ENCODE measurements at places on chromosomes 6 and 20.

GRCh38 chr6:108476376-108476775 lies 84.3 kb upstream of the FOXO3 start:
- no peak for DNase-seq

- peak; percentile 23 for DNase-seq
Measured at GRCh38 chr6:52574709-52575501, 2.0 kb downstream of the TRAM2 start.

DNA sequence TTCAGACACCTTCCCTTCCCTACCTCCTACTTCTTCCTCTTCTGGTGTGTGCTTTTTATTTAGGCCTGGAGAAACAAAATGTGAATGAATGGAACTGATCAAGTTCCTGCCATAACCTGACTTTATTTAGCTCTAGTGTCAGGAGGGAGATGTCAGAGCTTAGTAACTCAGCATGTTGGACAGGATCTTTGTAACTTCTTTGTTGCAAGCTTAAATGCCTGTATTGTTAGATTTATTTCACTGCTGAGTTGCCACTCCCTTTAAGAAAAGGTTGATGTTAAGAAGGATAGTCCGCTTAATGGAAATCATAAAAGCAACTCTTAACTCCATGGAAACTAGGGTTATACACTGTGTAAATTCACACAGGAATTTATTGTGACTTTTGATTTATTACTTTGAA lies 2.2 kb downstream of the FAM120B start:
- DNase-seq: no peak

DNA sequence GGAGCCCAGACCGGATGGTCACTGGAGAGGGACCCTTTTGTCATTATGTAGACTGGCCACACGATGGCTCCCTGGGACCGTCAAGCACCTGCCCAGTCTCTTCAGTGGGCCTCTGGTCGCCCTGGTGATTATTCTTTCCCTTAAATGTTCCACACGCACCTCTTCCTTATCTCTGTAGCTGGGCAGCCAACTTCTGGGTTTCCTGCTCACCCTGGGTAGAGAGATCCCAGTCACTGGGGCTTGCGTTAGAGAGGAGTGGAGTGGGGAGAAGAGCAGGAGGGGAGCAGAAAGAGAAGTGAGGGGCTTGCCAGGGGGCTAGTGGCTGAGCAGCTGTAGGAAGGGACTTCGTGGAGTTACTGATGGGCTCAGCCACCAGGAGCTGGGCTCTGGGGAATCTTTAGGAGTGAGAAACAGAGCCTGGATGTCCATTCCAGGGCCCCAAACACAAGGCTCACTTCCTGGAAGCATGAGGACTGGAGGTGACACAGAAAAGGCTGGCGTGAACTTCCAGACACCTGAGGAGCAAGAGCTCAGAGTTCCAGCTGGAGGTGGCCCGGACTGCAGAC lies 150.1 kb downstream of the DHX35 start:
- DNase-seq: peak; percentile 5

- no peak for DNase-seq
Measured at GRCh38 chr6:55130806-55131324, 43.5 kb upstream of the HCRTR2 start.

- no peak for DNase-seq
Measured at GRCh38 chr20:47761482-47762047, 23.7 kb downstream of the SULF2 start.

DNA sequence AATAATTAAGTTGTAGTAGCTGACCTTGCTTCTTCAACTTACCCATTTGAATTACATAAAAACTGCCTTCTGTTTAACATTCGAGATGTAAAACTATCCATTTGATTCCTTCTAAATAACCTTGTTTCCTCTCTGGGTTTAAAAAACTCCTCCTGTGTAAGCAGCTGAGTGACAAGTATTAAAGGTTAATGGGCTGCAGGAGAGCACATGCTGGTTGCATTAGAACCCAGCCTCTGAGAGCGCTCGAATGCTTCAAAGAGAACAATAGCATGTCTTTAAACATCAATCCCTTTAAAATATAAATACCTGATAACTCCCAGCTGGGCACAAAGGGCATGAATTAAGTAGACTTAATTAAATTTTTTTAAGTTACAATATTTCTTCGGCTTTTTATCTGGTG lies 215.8 kb downstream of the EYA4 start:
- DNase-seq: no peak

GRCh38 chr6:160930547-160931377 lies 60.8 kb upstream of the MAP3K4 start:
- DNase-seq: peak; percentile 16

DNA sequence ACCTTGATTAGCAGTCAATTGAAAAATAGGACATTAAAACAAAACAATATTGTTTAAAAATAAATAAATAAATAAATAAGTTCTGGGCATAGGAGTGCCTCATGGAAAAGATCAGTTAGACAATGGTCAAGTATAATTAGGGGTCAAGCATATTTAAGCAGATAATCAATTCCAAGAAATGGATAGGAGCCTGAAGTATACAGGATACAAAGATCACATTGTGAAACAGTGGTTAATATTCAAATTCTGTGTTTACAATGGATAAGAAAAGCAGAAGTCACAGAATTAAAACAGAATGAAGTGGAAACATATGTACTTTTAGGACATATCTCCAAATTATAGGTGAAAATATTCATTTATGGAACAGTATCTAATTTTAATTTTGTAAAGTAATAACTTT lies 1028.6 kb upstream of the CITED2 start:
- DNase-seq: no peak

DNA sequence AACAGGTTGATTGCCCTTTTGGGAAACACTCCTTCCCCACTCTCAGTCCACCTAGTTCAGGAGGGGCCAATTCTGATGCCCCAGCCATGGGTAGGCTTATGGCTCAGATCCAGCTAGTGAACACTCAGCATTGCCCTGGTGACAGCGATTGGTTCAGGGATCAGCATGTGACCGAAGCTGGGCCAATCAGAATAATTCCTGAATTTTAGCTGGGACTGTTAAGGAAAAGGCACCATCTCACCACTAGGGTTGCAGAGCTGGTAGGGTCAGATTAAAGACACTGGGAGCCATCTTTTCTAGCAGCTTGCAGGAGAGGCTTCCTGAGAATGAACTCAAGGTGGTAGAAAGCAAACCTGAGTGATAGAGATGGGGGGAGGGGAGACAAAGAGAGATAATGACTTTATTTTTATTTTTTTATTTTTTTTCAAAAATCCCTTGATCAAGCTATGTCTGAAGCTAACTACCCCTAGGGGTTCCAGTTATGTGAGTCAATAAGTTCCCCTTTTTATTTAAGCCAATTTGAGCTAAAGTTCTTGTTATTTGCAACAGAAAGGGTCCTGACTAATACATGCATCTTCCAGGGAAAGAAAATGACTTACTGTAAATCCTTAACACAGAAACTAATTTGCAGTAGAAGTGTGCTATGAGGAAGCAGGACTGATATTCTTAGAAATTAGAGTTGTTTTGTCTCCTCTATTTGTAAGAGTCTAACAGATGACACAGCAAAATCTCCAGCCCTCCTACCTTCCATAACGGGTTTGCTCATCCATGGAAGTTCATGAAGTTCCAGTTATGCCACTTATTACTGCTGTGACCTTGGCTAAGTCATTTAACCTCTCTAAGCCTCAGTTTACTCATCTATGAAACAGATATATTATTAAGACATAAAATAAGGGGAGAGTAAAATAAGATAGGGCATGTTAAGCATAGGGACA lies 44.7 kb downstream of the EYA2 start:
- DNase-seq: no peak

DNA sequence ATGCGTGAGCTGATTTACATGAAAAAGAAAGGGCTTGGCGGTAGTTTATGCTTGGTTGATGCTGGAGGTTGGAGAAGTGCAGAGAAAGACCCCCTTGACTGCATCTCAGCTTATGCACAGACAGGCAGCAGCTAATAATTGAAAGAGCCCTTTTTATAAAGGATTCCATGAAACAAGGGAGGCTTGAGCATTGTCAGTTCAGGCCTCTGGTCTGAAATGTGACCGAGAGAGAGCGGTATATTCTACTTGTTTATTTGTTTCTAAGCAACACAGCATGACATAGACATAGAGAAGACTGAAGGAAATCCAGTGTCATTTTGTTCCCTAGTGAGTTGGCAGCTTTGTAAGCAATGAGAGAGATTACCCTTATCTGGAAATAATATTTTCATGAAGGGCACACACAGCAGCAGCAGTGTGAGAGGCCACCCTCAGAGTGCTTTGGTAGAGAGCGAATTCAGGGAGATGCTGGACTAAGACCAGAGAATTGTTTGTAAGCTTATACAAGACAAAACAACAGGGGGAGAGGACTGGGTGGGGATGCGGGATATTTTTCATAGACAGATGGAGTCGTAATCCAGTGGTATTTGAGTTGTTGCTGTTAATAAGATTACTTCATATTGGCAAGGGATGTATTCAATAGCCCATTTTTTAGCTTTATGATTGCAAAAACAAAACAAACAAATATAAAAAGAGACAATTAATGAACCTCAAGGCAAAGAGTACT lies 34.6 kb upstream of the LAMA2 start:
- DNase-seq: no peak

DNA sequence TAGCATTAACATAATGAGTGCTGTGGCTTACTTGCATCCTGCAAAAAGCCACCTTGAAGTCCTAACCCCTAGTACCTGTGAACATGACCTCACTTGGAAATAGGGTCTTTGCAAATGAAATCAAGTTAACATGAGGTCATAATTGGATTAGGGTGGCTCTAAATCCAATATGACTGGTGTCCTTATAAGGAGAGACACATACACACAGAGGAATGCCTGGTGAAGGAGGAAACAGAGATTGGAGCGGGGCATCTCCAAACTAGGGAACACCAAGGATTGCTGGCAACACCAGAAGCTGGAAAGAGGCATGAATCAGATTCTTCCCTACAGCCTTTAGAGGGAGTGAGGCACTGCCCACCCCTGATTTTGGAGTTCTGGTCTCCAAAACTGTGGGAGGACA lies 17.6 kb upstream of the RPS6KA2 start:
- DNase-seq: no peak

- DNase-seq: no peak
Measured at GRCh38 chr6:12297363-12298016, 7.3 kb downstream of the EDN1 start.

GRCh38 chr6:149489967-149490366 lies 5.2 kb upstream of the ZC3H12D start:
- no peak for DNase-seq

GRCh38 chr20:7859356-7859802 lies 80.9 kb downstream of the HAO1 start:
- no peak for DNase-seq

DNA sequence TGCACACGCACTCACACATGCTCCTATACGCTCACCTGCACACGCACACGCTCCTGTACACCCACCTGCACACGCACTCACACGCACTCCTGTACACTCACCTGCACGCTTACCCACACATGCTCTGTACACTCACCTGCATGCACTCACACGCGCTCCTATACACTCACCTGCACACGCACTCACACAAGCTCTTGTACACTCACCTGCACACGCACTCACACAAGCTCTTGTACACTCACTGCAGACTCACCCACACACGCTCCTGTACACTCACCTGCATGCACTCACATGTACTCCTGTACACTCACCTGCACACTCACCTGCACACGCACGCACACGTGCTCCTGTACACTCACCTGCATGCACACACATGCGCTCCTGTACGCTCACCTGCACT lies 22.0 kb upstream of the TAF4 start:
- DNase-seq: no peak

DNA sequence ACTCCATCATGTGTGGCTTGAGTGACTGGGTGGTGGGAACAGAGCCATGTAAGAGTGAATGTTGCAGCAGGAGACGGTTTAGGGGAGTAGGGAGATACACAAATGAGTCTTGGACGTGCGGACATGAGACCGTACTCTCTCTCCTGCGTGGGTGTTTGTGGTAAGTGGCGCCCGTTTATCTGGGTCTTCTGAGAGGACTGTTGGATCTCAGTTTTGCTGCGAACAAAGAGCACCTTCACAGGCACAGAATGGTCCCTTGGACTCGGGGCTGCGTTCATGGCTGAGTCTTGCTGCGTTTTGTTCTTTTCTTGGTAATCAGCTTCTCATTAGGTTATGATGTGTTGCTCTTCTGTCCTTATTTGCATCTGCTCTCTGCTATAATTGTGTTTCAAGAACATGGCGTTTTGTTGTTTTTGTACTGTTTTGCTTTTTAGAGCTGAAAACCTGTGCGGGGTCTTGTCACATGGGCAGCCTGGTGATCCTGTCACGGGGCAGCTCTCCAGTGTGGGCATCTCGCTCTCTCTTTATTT lies 28.5 kb downstream of the STK35 start:
- DNase-seq: no peak

GRCh38 chr6:157853018-157853805 lies 30.2 kb downstream of the SNX9 start:
- DNase-seq: no peak

- DNase-seq: no peak
Measured at GRCh38 chr6:131258010-131258652, 122.9 kb downstream of the AKAP7 start.

- no peak for DNase-seq
Measured at GRCh38 chr6:37669887-37670437, 27.7 kb downstream of the MDGA1 start.

GRCh38 chr20:42152575-42152974 lies 534.4 kb upstream of the CHD6 start:
- no peak for DNase-seq

DNA sequence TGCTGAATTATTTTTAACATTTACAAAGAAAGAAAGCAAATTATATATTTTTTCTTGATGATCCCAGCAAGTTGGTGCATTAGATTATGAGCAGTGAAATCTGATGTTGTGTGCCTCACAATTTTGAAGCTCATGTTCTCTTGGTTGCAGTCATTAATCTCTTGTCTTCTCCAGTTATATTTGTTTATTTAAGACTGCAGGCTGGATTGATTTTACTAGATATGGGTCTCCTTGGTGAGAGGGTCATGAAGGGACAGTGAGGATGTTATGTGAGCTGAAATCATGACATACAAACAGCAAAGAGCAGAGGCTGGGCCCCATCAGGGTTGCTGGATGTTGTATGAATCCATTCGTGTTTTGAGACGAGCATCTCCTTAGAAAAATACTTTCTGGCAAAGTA lies 64.2 kb upstream of the AKIRIN2 start:
- no peak for DNase-seq

GRCh38 chr6:156283091-156283490 lies 494.1 kb upstream of the ARID1B start:
- DNase-seq: no peak

- no peak for DNase-seq
Measured at GRCh38 chr20:40589581-40589980, 99.5 kb downstream of the MAFB start.

DNA sequence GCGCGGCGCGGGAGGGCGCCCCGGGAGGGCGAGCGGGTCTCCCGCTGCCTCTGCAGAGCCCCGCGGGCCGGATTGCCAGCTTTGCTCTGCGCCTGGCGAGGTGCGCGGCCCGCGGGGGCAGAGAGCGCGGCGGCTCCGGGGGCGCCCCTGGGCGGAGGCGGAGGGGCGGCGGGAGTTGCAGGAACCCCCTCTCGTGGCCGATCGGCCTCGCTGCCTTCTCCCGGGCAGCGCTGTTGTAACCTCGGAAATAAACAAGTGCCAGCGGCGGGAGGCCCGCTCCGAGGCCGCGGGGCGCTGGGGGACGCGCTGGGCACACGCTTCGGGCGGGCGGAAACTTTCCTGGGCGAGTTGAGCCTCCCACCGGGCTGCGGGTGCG lies 1.2 kb downstream of the CDH4 start:
- DNase-seq: no peak
